IMR-90 (cell line): ENCODE measurements at places on chromosomes 5 and 9. TPM values are rescaled to one million over a fixed set of nuclear protein-coding genes. Genes with fewer than 3 reads are reported as not detected.
A peak's percentile ranks its signal among the peaks of the same experiment; 100 is the strongest.

- no peak for DNase-seq
Observed at GRCh38 chr5:17720071-17720470, 85.8 kb downstream of the TAF11L14 start.

DNA sequence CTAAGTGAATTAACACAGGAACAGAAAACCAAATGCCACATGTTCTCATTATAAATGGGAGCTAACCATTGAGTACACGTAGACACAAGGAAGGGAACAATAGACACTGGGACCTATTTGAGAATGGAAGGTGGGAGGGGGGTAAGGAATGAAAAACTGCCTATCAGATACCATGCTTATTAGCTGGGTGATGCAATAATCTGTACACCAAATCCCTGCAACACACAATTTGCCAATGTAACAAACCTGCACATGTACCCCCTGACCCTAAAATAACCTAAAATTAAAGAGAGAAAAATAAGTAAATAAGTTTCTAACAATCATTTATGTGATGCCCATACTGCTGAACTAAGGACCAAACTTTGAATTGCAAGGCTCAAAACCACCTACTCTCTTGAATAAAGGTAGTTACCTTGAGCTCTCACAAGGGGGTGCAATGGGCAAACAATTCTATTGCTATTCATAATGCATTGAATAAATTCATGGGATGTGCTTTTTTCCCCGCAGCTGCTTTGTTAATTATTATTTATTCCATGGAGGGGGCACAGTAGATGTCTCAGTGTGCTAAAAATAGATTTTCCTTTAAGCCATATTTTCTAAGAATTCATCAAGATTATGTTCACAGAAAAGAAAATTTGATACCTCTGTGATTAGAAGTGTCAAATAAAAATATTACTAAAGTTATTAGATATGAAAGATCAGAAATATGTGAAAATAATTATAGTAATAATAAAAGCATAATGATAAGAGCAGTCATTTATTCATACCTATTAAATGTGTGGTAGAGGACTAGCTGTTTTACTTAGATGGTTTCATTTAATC, 76.2 kb upstream of the PTPN3 start:
- DNase-seq = peak; percentile 68

DNA sequence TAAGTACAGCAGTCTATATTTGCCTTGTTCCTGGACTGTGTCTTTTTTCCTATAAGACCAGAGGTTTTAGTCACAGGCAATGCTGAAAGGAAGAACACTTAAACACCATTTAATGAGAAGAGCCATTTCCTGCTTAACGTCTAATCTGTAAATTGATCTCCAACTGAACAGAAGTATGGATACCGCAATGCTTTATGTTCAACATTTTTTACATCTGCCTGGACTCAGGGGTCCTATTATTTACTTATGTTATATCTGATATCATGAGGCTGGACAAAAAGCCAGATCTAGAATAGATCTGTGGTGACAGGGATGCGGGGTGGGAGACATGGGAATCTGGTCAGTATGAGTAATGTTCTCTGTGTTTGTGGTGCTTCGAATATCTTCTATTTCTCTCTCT, 334.6 kb upstream of the MPDZ start:
- DNase-seq = no peak

- DNase-seq = peak; percentile 39
Observed at GRCh38 chr5:145246961-145247744, 588.0 kb downstream of the PRELID2 start.

DNA sequence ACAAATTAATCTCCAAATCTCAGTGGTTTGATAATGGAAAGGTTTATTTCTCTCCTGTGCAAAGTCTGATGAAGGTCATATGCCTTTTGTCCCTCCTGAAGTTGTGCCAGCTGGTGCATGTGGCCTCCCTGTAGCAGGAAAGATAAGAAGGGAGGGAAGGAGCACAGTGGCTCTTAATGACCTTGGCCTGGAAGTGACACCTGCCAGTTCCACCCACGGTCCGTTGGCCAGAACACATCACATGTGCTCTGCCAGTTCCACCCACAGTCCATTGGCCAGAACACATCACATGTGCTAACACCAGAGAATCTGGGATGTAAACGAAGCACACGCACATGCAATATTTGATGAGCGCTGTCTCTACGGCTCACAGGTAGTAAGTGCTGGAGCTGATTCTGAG, 130.9 kb downstream of the DOCK2 start:
- no peak for DNase-seq

GRCh38 chr5:171469326-171469725, 49.9 kb downstream of the FGF18 start:
- no peak for DNase-seq

GRCh38 chr5:36900283-36900682, 23.7 kb downstream of the NIPBL start:
- no peak for DNase-seq

- DNase-seq = peak; percentile 37
Observed at GRCh38 chr5:143195491-143195890, 208.0 kb downstream of the NR3C1 start.

DNA sequence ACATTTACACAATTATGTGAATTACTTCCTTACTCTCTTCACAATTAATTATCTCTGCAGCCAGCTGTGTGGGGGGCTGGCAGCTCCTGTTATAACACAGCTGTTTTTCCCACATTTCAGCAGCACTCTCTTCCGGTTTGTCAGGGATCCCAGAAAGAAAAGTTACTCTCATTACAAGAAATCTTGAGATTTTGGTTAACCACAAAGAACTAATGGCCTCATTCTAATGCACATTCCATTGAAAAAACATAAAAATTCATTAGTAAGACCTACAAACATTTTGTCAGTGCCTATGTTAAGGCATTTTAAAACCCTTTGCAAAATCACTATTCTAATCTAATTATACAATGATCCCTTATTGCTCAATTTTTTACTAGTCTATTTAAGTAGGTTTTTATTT, 64.1 kb downstream of the PDE4D start:
- DNase-seq = peak; percentile 79

- no peak for DNase-seq
Observed at GRCh38 chr9:133814586-133815208, 76.5 kb upstream of the SARDH start.

GRCh38 chr5:158610051-158610415, 489.7 kb downstream of the EBF1 start:
- DNase-seq = no peak

DNA sequence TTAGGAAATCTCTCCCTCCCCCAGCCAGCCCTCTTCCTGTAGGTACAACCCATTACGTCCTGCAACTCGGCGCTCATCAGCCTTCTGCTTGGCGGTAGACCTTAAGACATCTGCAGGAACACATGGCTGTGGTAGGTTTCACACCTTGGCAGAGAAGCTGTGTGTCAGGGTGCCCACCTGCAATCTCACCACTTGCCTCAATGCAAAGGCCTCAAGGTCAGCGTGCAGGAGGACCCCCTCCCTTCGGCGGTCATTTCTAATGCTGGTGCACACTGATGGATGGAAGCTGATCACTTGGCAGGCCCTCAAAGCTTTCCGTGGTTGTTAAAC, 67.3 kb downstream of the CRB2 start:
- DNase-seq = no peak

DNA sequence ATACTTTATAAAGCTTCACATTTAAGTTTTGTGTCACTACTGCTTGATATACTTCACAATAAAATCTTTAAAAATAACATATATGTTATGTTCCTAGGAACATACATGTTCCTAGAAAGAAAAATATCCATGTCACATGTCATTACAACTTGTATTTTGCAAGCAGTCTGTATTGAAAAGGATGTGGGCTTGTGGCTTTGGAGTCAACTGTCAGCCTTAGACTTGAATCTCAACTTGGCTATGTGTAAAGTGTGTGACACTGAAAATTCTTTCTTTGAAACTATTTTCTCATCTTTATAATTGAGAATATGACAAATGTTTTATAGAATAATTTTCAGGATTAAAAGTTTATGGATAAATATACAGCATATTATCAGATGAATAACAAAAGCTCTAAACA, 273.1 kb downstream of the KIAA0825 start:
- no peak for DNase-seq

GRCh38 chr9:123401879-123402513, 46.0 kb downstream of the CRB2 start:
- peak; percentile 57 for DNase-seq

GRCh38 chr5:76986825-76987526, 34.1 kb downstream of the CRHBP start:
- DNase-seq = no peak

ZNF346 gene
- 14.7 and 15.1 TPM in 2 replicates for total RNA-seq

PCDHA8 gene
- under 0.01 TPM in 1 of 2 replicates, not detected in the other for total RNA-seq

CDH18 gene
- total RNA-seq = 0.83 and 1.1 TPM in 2 replicates

PCDHA9 gene
- under 0.01 TPM in 2 replicates for total RNA-seq

ITGA2 gene
- 83.6 and 93.4 TPM in 2 replicates for total RNA-seq

SCAMP1 gene
- 89.4 and 114 TPM in 2 replicates for total RNA-seq

PPIC gene
- total RNA-seq = 20.6 and 36.9 TPM in 2 replicates

PFN3 gene
- not detected in 2 replicates for total RNA-seq

SPATA31D4 gene
- not detected in 2 replicates for total RNA-seq

TERT gene
- not detected in 2 replicates for total RNA-seq

NPR3 gene
- 88.2 and 89.4 TPM in 2 replicates for total RNA-seq

NIM1K gene
- 0.54 and 0.56 TPM in 2 replicates for total RNA-seq

YIPF5 gene
- 172 and 192 TPM in 2 replicates for total RNA-seq

GARIN3 gene
- total RNA-seq = not detected in 2 replicates

TMEM232 gene
- total RNA-seq = 0.36 and 0.56 TPM in 2 replicates

SH3GL2 gene
- under 0.01 TPM in 1 of 2 replicates, not detected in the other for total RNA-seq

CDC20B gene
- not detected in 2 replicates for total RNA-seq

SETX gene
- total RNA-seq = 55.0 and 67.8 TPM in 2 replicates

FBP2 gene
- not detected in 2 replicates for total RNA-seq
